ENCODE measurements at places on chromosomes 5 and 9.
A peak's percentile ranks its signal among the peaks of the same experiment; 100 is the strongest.

DNA sequence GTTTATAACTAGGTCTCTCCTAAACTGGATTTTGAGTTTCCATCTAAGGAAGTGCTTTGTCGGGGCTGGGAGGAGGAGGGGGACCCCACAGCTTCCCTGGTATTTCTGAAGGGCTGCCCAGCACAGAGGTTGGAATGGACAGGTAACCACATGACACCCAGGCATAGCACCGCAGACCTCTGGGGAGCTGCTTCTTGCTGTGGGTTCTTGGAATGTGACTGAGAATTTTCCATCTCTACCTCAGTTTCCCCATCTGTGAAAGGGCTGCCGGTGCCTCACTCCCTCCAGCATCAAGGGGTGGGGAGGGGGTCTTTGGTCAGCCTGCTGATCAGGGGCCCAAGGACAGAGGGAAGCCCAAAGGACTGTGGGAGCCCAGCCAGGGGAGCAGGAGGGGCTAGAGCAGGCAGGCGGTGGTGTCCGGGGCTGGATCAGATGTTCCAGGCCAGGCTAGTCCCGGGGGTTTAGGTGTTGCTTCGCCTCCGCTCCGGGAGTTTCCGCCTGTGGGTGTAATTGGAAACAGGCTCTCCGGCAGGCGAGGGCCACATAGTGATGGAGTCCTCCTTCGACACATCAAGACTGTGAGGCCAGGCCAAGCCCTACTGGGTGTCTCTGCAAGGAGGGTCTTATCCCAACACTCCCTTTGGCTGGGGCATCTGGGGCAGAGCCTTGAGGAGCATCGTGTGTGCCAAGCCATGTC is 3.3 kb downstream of the OLFML2A start:
- no peak for DNase-seq

GRCh38 chr5:53326424-53327153 is 153.8 kb upstream of the FST start:
- no peak for DNase-seq

GRCh38 chr9:85117831-85118230 is 448.3 kb downstream of the NTRK2 start:
- no peak for DNase-seq

GRCh38 chr5:141960449-141961323 is 2.7 kb upstream of the PCDH12 start:
- peak; percentile 90 for DNase-seq

DNA sequence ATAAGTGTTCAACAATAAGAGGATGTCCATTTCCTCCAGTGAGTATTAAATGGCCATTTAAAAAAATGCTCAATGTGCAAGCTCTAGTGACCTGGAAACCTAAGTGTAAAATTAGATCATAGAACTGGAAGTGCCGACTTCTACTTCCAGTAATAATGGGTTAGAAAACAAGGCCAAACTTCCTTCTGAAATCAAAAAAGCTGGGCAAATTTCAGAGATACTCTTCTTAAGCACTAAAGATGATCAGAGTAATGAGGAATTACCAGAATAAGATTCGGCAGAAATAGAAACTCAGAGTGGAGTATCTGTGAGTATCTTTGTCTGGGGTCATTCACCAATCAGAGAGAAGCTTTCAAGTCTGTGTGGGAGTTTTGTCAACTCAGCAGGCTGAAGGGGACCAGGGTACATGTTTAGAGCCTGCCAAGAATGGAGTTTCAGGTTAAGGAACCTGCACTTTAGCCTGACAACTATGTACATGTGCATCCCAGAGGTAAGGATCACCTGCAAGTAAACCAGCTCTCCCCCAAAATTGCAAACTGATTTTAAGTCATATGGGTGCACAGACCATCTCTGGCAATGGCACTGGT is 17.1 kb downstream of the FCN2 start:
- DNase-seq, result no peak

DNA sequence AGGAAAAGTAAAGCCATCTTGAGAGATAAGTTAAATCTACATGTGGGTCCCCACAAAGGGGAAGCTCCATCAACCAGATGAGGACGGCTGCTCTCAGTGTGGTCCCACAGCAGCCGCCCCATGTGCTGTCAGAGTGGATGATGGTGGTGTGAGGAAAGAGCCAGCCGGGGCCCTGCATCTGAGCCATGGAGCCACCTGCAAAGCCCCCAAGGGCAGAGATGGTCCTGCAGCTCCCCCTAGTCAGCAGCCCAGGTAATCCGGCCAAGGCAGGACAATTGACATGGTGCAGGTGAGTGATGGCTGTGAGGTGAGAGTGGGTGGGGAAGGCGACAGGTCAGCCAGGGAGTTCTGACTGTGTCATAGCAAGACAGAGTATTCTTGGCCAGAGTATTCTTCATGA is 458.8 kb downstream of the ICE1 start:
- DNase-seq, result no peak
